ENCODE measurements at places on chromosomes 16 and 17.

DNA sequence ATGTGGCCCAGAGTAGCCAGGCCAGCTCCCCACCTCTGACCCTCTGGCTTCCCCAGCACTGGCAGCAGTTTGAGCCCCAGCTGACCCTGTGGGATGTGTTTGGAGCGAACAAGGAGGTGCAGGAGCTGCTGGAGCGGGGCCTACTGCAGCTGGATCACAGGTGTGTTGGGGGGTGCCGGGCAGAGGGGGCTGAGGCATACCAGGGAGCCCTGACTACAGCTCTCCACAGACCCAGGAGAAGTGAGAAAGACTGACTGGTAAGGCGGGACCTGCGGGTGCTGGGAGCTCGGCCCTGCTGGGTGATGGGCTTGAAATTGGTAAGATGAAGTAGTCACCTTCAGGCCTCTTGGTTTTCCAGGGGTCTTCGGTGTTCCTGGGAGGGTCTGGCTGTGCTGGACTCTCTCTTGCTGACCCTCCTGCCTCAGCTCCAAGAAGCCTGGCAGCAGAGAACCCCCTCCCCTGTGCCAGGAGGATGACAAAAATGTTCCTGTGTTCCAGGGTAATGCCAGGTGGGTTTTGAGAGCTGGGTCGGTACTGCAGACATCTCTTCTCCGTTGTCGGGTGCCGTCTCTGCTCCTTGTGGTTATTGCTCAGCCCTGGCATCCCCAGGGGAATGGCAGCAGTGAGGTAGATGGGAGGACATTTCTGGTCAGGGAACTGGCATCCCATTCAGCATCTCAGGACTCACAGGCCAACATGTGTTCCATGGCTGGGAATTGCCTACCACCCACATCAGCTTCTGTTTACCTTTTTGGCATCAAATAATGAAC, 5.9 kb downstream of the RSAD1 start:
- DNase-seq = no peak

DNA sequence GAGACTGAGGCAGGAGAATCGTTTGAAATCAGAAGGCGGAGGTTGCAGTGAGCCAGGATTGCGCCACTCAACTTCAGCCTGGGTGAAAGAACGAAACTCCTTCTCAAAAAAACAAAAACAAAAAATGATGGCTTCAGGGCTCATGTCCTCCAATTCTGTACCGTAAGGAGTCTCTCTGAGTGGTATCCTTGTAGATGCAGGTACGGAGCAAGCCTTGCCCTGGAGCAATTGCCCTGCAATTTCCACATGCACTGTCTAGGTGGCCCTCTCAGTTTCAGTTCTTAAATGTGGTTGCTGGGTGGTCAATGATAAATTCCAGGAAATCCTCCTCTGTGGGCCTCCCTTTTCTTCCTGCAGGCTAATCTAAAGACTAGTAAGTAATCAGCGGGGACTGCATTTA, 10.6 kb downstream of the TMEM238L start:
- no peak for DNase-seq

DNA sequence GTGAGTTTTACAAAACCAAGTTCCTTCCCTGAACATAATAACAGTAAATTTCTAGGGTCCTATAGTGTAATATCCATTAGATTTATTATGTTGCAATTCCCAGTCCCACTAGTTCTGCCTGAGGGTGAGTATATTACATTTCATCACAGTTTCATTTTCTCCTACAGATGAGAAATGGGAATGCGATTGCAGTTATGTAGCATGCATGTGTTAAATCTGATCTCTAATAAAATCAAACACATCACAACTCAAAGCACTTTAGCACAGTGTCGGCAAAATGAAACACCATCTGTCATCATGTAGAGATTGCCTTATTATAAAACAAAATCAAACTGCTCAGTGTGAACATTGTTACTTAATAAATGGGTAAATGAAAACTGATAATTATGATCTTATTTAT, 180.5 kb upstream of the TOX3 start:
- DNase-seq = no peak

DNA sequence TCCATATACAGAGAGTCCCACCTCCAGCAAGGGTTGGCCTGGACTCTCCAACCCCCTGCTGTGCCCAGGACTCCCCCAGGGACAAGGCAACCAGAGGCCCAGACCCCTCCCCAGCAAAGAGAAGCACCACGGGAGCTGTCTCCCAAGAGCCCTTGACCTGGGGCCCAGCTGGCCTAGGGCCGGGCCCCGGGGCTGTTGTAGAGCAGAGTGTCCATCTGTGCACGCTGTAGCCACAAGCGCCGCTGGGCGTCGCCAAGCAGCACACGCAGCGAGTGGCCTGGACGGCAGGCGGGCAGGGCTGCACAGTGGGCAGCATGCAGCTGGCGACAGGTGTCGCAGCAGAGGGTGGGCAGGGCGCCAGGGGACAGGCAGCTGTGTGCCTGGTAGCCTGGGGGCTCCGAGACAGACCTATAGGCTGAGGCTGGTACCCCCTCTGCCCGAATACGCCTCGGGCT, 4.3 kb downstream of the SPATA2L start:
- DNase-seq = no peak

DNA sequence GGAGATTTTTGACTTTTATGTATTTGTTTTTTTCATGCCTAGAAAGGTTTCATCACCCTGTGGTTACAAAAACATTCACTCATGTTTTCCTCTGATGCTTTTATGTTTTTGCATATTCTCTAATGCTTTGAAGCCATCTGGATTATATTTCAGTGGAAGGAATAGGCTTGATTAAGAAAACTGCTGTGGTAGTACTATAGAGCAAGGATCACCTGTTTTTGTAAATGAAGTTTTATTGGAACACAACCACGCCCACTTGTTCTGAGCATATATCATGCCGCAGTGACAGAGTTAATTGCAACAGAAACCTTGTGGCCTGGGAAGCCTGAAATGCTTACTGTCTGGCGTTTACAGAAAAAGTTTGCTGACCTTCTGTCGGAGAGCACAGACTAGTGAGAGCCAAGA, 11.5 kb downstream of the COX10 start:
- DNase-seq = no peak
